ENCODE measurements at places on chromosomes 7 and 10.

- no peak for DNase-seq
These were observed 13.6 kb downstream of the ACTA2 start for GRCh38 chr10:88938938-88939337.

GRCh38 chr7:91620827-91621226 is 259.7 kb downstream of the MTERF1 start:
- DNase-seq, result no peak

DNA sequence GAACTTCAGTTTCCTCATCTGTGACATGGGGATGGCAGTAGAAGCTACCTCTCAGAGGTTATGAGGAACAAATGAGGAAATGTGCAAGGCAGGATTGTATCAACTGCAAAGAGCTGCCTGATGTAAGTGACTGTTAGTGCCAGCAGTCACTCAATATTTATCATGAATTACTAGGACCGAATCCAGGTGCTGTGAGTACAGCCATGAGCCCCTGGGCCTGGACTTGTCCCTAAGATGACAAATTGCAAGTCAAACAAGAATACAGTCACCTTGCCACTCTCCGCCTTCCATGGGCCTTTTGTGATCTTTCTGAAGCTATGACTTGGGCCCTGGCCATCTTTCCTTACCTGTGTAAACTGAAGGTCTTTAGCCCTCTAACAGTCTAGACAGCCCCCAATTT is 27.7 kb upstream of the TLX1 start:
- DNase-seq, result no peak

GRCh38 chr10:30357075-30357801 is 8.2 kb upstream of the MTPAP start:
- no peak for DNase-seq

DNA sequence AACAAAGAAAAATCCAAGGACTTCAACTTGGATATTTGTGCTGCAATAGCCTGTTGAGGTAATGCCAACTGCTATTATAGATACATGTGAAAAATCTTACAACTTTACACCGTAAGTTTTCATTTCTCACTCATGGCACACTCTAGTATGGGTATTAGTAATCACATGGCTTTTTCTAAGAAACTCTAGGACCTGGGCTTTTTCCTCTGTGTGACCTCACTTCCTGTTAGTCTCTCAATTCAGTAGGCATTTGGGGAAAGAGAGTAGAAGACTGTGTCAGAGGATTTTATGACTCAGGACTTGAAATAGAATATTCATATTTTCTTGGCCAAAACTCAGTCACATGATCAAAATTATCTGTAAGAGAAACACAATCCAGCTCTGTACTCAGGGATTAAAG is 1049.9 kb downstream of the REEP3 start:
- no peak for DNase-seq

DNA sequence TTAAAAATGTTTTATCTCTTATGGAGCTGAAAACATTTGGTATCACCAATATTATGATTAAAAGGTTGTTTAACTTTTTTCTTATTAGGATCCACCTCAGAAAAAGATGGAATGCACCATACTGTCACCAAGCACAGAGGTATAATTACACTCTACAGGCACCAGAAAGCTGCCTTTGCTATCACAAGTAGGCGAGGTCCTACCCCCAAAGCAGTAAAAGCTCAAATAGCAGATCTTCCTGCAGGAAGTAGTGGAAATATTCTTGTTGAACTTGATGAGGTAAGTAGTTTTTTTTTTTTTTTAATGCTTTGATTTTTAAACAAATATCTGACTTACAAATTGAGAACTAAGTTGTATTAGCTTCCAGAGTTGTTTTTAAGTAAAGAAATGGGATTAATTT is 68.5 kb downstream of the BTAF1 start:
- DNase-seq, result no peak

DNA sequence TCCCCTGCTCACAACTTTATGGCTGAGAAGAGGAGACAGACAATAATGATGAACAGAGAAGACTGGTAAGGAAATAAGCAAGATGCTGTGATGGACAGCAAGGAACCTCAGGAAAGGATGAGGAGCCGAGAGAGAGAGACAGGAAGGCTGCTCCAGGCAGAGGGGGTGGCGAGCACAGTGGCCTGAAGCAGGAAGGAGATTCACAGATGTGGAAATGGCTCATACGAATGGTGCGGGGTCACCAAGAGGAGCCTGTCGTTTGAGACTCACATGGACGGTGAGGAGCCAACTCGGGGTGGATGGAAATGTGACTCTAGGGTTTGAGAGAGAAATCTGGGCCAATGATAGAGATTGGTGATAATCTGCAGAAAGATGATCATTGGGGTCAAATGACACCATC is 43.7 kb downstream of the KIAA1549 start:
- DNase-seq, result no peak

- DNase-seq, result no peak
These were observed 89.3 kb downstream of the CCNY start for GRCh38 chr10:35425595-35425994.
